Right lung (tissue), 10 donors: ENCODE measurements at places on chromosomes 12 and 14. TPM values are rescaled to one million over a fixed set of nuclear protein-coding genes. Genes with fewer than 3 reads are reported as not detected.

GRCh38 chr14:52060080-52060479 lies 8.8 kb downstream of the NID2 start:
- DNase-seq = peak; percentile 78

DNA sequence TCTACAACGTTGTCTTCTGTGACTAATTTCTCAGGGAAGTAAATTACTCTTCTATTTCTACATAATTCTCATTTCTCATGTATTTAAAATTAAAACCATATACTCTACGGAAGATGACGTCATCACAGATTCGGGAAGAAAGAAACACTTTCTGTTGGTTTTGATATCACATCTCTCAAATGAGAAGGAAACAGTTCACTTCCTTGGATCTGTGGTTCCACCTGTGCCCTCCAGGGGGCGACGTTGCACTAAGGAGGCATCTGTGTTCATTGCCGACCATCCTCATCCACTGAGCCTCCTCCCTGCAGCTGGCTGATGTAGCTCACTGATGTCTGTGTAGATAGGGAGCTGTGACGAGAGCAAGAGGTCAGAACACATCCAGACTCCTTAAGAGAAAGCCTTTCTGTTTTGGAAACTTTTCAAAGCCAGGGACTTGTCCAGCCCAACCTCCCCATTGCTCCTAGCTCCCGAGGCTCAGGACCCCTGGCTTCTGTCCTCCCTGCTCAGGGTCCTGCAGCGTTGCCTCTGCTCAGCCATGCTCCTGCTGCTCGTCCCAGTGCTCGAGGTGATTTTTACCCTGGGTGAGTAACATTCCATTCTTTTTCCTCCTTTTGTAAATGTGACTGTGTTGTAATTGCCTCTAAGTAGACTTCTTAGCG lies 172.7 kb upstream of the OR4E1 start:
- DNase-seq = no peak

DNA sequence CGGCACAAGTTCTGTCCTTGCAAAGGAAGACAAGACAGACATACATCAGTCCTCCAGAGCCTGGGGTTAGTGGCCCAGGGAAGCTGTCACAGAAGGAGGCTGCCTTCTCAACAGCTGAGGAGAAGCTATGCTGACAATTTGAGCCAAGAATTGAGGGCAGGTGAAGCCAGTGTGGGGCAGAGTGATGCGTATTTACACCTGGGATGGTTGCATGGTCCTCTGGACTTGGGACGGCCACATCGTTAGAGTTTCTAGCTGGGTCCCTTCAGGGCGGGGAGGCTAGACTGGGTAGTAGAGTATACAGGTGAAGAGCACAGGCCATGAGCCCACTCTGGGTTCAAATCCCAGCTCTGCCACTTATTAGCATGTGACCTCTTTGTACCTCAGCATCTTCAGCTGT lies 16.5 kb downstream of the KRT85 start:
- no peak for DNase-seq

DNA sequence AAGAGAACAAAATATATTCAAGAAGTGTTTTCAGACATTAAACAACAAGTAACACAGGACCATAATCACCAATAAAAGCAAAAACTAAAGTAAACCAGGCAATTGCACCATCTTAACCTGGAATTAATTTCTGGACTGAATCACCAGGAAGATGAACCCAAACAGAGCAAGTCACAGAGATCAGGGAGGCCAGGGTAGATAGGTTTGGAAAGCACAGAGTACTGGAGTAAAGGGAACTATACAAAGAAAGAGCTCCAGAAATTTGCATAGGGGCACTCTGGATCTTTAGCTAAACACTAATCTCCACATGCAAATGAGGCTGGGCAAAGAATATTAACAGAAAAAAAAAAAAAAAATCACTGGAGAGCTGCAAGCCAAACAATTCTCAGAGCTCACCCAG lies 84.7 kb downstream of the NUAK1 start:
- no peak for DNase-seq

DNA sequence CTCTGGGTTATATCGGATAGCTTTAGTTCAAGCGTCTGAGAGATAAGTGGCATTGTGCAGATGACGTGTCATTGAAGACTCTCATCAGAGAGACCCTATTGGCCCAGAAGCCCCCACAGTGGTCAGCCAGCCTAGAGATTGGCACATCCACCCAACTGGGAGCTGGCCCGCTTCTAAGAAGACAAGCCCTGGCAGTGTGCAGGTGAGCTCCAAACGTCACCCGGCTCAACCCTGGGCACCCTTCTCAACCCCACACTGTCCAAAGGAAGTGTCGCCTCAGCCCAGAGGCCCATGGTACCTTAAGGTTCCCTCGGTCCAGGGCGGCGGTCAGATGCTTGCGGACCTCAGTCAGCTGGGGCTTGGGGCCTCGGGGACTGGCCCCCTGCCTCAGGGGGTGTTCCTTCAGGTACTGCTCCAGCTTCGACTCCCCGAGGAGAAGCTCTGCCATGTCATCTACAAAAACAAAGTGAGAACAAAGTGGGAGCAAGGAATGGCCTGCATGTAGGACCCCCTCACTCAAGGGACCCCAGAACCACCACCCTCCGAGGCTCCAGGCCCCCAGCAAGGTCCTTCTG lies 30.3 kb downstream of the TTC7B start:
- no peak for DNase-seq

- DNase-seq = peak; percentile 39
Observed at GRCh38 chr12:5171701-5172100, 128.0 kb downstream of the KCNA5 start.

DNA sequence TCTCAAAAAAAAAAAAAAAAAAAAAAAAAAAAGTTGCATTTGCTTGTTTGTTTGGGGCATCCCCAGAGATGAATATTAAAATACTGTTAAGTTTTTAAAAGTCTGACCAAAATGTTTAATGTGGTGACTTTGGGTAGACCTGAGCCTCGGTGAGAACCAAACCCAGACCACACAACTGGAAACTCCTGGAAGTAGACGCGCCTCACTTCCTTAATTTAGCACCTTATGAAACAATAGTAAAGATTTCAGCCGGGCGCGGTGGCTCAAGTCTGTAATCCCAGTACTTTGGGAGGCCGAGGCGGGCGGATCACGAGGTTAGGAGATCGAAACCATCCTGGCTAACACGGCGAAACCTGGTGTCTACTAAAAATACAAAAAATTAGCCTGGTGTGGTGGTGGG lies 9.3 kb downstream of the NFKBIA start:
- DNase-seq = no peak

The SLC25A21 gene
- polyA plus RNA-seq = 1.6 TPM

GRCh38 chr12:130666645-130667044 lies 49.5 kb downstream of the RIMBP2 start:
- no peak for DNase-seq

DNA sequence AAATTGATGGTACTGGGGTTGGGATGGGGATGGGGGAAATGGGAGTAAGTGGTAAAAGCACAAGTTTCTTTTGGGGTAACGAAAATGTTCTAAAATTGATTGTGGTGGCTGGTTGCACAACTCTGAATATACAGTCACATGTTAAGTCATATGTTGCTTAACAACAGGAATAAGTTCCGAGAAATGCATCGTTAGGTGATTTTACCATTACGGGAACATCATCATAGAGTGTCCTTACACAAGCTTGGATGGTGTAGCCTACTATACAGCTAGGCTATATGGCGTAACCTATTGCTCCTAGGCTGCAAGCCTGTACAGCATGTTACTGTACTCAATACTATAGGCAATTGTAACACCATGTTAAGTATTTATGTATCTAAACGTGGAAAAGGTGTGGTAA lies 31.0 kb downstream of the ITGA7 start:
- no peak for DNase-seq

DNA sequence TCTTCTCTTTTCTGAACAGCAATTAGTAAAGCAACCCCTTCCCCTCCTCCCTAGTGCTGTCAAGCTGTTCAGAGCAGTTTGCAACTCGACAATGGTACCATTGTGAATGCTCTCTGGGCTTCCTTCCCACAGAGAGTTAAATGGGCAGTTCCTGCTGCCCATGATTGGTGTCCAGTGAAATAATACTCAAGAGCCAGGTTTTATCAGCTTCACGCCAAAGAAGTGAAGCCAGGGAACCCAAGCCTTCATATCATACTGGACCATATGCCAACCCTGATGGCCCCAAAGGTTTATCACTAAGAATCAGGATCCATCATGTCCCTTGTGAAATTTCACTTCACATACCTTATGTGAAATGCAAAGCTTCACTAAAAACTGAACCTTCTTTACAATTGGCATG lies 24.7 kb downstream of the INSM2 start:
- no peak for DNase-seq

The FOXM1 gene
- polyA plus RNA-seq = 26.4 TPM

- DNase-seq = no peak
Observed at GRCh38 chr12:15469356-15469755, 147.0 kb downstream of the PTPRO start.
